ENCODE measurements at places on chromosomes 12 and 14. TPM values are rescaled to one million over a fixed set of nuclear protein-coding genes. Genes with fewer than 3 reads are reported as not detected.

The TMEM233 gene
- polyA plus RNA-seq: 4.9 TPM

GRCh38 chr12:64618953-64619590 is 8.8 kb downstream of the RASSF3 start:
- peak; percentile 20 for DNase-seq

DNA sequence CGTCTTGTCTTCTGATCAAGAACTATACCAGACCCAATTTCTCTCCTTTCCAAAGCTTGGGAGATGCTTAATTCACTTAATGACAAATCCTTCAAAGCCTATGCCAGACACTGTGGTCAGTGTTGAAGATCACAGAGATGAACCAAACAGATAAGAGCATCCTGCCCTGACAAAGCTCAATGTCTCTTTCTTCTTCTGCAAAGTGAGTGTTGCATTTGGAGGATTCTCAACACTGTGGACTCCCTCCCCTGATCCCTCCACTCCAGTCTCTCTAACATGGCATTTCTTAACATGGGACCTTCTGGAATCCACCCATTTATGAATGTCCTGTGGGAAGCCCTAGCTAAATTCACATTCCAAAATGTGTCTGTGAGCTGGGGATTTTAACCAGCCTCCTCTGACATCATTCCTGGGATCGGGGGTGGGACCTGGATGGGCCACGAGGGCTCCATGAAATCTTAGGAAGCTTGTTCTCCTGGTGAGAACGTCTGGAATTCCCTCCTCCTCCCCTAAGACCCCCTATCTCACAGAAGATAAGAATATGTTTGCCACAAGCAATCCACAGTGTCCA is 20.3 kb downstream of the SYNE3 start:
- no peak for DNase-seq

DNA sequence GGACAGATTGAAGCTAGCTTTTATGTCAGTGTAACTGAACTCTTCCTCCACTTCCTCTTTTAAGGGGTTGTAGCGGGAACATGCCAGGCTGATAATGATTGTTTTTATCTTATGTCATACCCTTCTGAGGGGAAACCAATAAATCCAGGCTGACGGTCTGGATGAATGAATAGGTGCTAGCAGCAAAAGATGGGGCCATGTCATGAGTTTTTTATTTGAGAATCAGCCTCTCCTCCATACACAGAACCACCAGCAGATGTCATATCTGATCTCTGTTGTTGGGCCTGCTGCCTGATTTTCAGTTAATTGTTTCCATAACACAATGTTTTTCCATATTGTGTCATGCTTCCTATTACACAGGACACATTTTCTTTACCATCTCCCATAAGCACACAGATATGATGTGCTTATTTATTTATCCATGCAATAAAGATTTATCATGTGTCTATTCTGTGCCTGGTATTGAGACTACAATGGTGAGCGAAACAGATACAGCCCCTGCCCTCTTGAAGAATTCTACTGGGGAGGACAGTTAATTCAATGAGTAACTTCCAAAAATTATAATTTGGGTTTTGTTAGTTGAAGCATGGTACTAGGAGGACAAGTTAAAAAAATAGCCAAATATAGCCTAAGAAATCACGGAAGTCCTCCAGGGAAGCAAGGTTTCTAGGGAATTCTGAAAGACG is 33.6 kb upstream of the CRY1 start:
- DNase-seq: peak; percentile 13

- DNase-seq: peak; percentile 11
Observed at GRCh38 chr12:95262808-95263207, 45.2 kb downstream of the VEZT start.

- no peak for DNase-seq
Observed at GRCh38 chr12:108446766-108447165, 68.3 kb upstream of the FICD start.

- no peak for DNase-seq
Observed at GRCh38 chr14:43532825-43533416, 974.2 kb downstream of the FSCB start.

GRCh38 chr14:103522649-103523574 is at the start of gene CKB:
Gene CKB, minus strand, starts transcription at chr14:103522830. Its CDS starts 337 bp downstream, at chr14:103522493.
- peak; percentile 63 for DNase-seq

DNA sequence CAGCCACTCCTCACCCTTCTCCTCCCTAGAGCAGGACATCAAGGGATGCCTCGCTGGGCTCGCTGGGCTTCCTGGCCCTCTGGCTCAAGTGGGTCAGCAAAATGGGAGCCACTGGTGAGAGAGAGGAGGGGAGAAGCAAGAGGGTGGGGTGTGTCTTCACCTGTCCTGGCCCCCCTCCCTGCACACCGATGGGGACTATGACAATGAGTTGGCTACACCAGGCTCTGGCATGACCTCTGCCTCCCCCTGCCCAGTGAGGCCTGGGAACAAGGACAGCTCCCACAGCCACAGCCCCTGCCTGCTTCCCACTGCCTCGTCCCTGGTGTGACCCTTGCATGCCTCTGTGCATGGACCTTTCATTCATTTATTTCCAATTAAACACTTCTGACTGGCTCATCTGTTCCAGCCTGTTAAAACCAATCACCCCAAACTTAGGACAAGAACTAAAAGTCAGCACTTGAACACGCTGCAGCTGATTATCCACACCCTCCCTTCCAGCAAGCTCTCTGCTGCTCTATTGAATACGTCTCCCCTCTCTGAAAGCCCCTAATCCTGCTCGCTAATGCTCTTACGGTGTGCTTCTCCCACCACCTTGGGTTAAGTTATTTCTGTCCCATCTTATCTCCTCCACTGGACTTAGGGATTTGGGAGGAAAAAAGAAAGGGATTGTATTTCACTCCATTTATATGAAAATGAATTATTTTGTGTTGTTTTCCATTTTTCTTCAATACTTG is 5.8 kb upstream of the PPP2R5C start:
- DNase-seq: no peak

- peak; percentile 32 for DNase-seq
Observed at GRCh38 chr12:81245458-81245857, 167.6 kb downstream of the ACSS3 start.

GRCh38 chr12:15706010-15706676 is 83.0 kb downstream of the EPS8 start:
- DNase-seq: no peak

DNA sequence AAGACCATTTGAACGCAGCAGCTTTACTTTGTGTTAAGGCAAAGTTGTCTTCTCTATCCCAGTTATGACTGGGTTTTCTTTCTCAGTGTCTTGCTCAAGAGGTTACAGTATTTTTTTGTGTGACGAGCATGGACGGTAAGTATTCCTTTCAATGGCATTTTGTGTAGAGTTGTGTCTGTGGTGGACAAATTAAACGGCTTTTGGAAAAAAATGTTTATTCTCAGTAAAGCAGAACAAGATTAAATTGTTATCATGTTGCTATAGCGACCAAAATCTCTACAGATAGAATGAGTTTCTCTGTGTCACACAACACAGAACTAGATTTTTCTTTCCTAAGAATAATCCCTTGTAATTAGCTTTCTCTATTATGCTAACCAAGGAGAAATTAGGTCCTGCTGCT is 417.1 kb downstream of the AEBP2 start:
- DNase-seq: no peak

The PIANP gene
- polyA plus RNA-seq: 2.4 TPM

The SVOP gene
- polyA plus RNA-seq: 0.31 TPM

The GTF2A1 gene
- polyA plus RNA-seq: 19.8 TPM

The NUAK1 gene
- 9.7 TPM for polyA plus RNA-seq

The EIF2S3B gene
- polyA plus RNA-seq: 0.71 TPM

GRCh38 chr14:35653045-35653444 is 119.1 kb downstream of the INSM2 start:
- no peak for DNase-seq

- no peak for DNase-seq
Observed at GRCh38 chr12:106975993-106976658, 10.8 kb downstream of the MTERF2 start.

The TMCC3 gene
- 23.2 TPM for polyA plus RNA-seq

DNA sequence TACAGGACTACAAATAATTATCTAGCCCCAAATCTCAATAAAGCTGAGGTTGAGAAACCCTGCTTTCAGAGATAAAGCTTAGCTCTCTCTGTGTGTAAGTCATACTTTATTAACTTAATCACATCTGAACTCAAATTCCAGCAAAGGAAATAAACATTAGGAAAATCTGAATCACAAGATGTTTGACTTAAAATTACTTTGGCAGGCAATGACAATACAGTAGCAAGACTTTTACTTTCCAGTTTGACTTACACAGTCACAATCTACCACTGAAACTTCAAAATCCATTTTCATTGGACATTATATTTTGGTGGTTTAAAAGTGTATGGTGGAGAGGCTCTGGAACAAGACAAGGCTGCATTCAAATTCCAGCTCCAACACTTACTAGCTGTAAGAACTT is 11.4 kb downstream of the TMEM116 start:
- no peak for DNase-seq

- DNase-seq: no peak
Observed at GRCh38 chr14:76951166-76951565, 77.3 kb downstream of the IRF2BPL start.

- no peak for DNase-seq
Observed at GRCh38 chr14:69048456-69048855, 69.4 kb upstream of the ACTN1 start.

The DPY19L2 gene
- polyA plus RNA-seq: 11.2 TPM

The IL23A gene
- polyA plus RNA-seq: 0.52 TPM

The EML5 gene
- 0.59 TPM for polyA plus RNA-seq

DNA sequence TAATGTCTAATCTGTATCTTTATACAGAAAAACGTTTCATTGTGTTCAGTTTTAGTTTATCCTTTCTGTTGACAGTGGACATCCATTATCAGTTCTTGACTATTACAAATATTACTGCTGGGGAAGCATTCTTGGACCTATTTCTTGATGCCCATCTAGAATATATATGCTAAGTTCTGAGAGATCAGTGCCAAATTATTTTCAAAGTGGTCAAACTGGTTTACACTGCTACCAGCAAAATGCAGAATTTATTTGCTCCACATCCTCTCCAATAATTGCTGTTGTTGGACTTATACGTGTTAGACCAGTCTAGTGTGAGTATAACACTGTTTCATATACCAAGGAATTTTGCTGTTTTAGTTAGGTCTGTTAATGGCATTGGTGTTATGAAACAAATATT is 85.5 kb upstream of the TRAF3 start:
- no peak for DNase-seq

- DNase-seq: peak; percentile 45
Observed at GRCh38 chr14:51395361-51395849, 155.4 kb downstream of the TMX1 start.

DNA sequence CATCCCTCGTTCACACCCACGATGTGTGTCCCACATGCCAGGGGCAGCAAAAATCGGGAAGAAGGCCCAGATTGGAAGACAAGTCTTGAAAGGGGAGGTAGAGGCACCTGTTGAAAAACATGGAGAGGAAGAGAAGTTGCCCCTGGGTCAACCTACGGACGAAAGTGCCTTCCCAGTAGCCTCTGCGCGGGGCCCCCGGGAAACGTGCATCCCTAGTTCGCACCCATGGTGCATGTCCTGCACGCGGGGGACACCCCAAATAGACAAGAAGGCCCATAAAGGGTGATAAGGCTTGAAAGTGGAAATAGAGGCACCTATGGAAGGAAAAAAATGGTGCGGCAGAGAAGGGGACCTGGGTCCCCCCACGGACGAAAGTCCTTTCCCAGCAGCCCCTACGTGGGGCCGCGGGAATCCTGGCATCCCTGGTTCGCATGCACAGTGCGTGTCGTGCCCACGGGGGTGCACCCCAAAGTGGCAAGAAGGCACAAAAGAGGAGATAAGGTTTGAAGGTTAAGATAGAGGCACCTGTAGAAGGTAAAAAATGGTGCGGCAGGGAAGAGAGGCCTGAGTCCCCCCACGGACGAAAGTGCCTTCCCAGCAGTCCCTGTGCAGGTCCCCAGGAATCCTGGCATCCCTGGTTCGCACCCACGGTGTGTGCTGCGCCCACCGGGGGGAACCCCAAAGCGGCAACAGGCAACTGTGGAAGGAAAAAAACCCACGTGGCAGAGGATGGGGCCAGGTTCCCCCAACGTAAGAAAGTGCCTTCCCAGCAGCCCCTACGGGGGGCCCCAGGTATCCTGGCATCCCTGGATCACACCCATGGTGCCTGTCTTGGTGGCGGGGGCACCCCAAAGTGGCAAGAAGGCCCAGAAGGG is 278.3 kb downstream of the ALG10 start:
- DNase-seq: no peak

DNA sequence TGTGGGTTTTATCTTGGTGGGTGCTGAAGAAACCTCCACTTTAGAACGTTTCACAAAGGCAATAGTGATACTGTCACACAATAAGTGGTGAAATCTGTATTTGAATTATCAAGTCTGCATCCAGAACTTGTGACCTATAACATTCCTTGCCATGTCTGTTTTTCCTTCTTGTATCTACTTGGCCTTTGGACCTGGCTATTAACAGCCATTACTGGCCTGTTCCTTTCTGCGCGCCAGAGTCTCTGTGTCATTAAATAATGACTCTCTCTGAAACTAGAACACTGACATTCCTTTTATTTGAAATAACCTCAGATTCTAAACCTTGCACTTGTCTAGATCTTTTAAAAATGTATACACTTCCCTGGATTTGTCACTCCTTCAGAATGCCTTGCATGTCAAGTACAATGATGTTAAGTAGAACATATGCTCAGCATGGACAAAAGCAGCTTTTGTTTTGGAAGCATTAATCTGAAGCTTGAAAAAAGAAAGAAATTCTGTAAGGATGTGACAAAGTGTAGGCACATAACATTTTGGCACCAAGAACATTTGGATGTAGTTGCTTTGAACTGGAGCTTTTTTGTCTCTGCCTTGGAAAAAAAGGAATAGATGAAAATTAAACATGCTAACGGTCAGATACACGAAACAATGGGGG is 95.5 kb upstream of the RPL10L start:
- DNase-seq: no peak

DNA sequence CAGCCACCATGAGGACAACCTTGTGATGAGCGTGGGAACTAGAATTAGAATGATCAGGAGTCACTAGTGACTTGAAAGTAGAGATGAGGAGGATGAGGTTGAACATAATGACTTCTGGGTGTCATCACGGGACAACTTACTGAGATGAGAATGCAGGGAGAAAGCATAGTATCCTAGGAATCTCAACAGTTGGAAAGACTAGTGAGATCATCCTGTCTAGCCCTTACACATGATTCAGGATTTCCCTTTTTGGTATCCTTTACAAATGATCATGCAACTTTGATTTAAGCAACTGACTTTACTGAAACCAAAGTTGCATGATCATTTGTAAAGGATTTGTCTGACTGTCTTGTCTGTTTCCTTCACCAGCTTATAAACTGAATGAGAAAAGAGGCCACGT is 51.8 kb upstream of the HIF1A start:
- DNase-seq: no peak

DNA sequence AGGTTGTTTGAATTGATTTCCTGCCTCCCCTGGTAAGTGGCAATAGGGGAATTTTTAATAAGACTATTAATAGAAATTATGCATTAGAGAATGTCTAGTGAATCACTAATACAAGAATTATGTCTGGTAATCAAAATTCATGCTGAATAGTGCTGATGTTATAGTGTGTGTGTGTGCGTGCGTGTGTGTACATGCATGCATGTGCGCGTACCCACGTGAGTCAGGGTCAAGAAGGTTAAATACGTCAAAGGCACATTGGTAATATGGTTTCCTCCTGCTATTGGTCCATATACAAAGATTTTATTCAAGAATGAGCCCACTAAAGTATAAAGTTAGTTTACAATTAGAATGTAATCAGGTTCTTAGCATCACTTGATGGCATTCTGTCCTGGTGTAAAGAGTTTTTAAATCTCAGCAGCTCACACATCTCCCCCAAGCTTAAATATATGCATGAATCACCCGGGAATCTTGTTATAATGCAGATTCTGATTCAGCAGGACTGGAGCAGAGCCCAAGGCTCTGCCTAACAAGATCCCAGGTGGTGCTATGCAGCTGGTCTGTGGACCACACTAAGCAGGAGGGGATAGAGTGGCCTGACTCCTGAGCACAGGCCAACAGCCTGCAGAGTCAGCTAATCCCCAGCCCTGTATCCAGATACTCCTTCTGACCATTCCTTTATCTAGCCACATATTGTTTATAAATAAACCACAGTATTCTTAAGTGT is 43.9 kb downstream of the TTC9 start:
- no peak for DNase-seq

Measured in hindlimb muscle (tissue), 1 donor.